ENCODE measurements at places on chromosomes 2 and 18.

GRCh38 chr2:85999061-85999831 lies 106.4 kb downstream of the POLR1A start:
- DNase-seq = no peak

DNA sequence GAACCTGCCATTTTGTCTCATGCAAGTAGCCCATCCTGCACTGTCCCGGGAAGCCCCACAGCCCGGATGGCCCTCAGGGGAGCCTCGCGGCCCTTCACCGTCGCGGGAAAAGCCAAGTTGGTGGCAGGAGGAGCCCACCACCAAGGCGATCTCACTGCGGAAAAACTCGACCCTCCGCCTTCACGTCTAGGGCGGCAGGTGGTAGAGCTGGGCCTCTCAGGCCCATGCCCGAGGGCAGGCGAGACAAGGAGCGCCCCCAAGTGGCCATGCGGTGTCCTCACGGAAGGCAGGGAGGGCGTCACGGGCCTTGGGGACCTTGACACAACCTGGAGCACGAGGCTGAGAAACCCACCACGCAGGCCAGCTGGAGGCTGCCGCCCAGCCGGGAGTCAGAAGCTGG lies 34.8 kb upstream of the SKA1 start:
- DNase-seq = no peak

DNA sequence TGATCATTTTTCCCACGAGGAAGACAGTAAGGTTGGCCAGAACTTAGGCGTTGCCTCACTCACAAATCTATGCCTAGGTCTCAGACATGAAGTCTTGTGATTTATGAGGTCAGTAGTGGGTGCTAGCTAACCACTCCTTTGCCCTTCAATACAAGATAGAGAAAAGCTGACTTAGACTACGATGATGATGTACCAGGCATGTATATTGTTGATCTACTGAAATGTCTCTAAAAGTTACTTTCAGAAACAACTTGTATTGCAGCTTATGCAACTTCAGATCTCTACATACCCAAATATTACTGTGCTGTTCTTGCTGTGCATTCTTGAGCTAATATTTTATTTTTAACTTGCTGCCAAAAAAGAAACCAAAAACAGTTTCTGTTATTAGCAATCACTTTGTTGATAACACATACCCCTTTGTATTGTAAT lies 30.6 kb downstream of the MAPRE2 start:
- no peak for DNase-seq

DNA sequence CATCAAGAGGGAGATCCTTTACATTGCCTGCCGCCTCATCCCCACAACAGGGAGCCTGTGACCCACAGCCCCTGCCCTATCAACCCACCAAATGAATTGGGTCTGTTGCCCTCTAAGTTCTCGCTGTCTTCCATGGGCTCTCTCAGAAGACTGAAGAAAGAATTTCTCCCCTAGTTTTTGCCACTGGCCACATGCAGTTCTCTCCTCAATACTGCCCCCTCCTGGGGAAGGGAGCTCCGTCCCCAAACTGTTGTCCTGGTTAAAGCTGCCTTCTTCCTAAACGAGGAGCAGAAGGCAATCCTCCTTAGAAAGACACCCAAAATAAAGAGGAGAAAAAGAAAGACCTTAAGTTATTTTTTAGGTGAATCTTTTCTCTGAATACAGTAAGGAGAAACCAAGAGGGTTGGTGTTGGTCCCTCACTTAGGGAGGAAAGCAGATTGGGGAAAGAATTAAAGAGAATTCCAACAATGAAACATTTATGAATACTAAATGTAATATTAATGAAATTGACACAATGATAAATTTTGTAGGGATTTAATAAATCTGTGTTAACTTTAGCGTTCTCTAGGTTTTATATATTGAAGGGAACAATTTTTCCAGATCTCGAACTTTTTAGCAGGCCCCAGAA lies 31.1 kb upstream of the SATB2 start:
- no peak for DNase-seq

- no peak for DNase-seq
These were observed 1.0 kb downstream of the DARS1 start for GRCh38 chr2:135984199-135985017.

DNA sequence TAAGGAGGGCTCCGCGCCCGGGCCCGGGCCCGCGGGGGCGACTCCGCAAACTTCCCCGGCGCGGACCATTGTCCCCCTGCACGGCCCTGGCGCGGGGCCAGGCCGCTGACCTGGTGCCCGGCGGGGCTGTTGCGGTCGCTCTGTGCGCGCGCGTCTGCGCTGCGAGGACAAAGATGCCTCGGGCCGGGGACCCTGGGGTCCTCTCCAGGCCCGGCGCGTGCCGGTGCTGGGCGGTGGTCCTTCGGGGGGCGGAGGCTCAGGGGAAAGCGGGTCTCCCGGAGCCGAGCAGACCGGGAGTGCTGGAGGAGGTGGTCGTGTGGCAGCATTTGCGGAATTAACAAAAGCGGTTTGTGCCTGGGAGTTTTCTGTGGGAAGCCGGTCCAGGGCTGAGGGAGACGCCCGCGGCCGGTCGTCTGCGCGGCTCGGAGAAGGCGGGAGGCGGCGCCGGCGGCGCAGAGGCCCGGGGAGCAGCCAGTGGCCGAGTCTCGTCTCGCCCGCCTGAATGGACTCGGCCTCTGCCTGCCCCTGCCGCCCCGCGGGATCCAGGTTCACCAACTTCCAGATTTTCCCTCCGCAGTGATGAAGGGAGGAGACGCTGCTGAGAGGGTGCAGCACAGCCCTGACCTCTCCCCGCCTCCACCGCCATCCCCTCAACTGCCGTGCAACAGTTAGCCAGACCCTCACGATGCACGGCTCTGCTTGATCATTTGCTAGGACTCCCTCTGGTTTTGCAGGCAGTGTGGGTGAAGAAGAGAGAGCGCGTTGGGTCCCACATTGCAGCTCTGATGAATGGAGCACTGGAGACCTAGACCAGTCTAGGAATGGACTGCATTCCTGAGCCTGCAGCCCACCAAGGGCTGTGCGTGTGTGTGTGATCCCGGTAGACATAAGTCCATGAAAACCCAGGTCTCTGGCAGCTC lies 705 bp downstream of the EFR3B start:
- no peak for DNase-seq
